ENCODE measurements at places on chromosomes 16 and 17.

DNA sequence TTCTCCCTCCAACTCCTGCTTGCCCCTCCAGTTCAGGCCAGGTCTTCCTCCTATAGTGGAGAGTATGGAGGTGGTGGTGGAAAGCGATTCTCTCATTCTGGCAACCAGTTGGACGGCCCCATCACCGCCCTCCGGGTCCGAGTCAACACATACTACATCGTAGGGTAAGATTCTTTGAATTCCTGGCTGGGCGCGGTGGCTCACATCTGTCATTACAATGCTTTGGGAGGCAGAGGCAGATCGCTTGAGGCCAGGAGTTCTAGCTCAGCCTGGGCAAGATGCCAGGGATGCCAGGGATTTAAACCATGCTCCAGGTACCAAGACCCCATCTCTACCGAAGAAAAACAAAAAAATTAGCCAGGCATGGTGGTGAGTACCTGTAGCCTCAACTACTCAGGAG lies 1.4 kb downstream of the ZG16 start:
- DNase-seq = no peak

DNA sequence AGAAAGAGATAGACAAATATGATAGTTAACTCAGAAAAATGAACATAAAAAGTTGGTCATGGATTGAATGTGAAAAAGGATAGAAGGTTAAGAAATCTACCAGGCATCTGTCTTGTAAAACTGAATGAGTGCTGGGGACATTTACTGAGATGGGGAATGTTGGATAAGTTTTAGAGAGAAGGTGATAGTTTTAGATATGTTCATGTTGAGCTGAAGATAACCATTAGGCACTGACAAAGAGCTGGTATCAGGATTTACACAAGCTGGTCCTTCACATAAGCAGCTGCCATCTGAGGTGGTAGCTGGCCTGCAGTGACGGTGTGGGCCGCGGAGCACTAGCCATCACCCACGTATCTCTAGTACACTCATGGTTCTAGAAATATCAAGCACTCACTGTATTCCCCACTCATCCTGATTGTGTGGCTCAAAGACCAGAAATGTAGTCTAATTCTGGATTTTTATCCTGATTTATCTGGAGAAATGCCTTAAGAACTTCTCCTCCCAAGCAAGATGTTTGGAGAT lies 194.4 kb upstream of the KCNJ16 start:
- DNase-seq = no peak

GRCh38 chr16:3009568-3010390 lies 2.9 kb upstream of the CLDN9 start:
- DNase-seq = no peak

- DNase-seq = no peak
These were observed 169.5 kb upstream of the NOG start for GRCh38 chr17:56424005-56424404.

GRCh38 chr16:80122115-80122514 lies 418.7 kb upstream of the DYNLRB2 start:
- DNase-seq = no peak

GRCh38 chr17:35684055-35684802 lies 47.2 kb upstream of the RASL10B start:
- no peak for DNase-seq

DNA sequence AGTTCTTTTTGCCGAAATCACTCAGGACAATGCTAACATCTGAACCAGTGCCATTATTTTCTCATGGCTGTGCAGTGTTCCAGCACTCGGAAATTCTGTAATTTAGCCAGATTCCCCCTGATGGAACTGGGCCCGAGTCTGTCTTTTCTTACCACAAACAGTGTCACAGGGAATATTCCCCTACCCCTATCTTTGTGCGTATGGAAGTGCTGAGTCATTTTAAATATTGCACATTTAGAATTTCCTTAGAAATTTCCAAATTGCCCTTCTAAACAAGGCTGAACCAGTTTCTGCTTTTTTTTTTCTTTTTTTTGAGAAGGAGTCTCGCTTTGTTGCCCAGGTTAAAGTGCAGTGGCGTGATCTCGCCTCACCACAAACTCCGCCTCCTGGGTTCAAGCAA lies 88.0 kb upstream of the CREBBP start:
- no peak for DNase-seq

- no peak for DNase-seq
These were observed 134.2 kb downstream of the HS3ST2 start for GRCh38 chr16:22948058-22948602.

GRCh38 chr17:62898239-62898864 lies 67.7 kb upstream of the TANC2 start:
- no peak for DNase-seq

GRCh38 chr17:18959071-18959844 lies 7.3 kb downstream of the SLC5A10 start:
- DNase-seq = no peak

DNA sequence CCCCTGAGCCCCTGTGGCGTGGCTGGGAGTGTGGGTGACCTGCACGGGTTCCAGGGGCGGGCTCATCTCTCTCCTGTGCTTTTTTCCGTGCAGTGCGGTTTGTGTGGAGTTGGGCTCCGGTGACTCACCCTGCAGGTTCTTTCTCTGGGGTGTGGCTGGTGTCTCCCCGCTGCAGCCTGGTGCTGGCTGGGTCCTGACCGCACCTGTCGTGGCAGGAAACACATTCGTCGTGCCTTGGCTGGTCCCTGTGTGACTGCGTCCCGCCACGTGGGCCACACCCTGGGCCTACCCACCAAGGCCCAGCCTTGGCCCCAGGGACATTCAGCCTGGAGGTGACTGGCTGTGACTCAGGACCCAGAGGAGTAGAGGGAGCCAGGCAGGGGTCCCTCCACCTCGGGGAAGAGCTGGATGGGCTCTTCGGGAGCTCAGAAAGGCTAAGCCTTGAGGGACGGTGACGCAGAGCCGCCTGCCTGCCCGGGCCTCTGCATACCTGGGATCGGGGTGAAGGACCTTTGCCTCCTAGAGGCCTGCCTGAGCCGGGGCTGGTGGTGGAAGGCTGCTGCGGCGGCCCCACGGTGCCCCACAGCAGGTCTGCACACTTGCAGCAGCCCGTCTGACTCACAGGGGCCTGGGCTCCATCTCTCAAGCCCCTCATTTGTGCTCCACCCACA lies 7.8 kb downstream of the TRAF7 start:
- DNase-seq = no peak
